Activated CD8-positive, alpha-beta memory T cell treated with anti-CD3 and anti-CD28 coated beads, Interleukin-2, amount 10 ng/mL, durations not matched to agents 7 days and 5 days (primary cell): ENCODE measurements at places on chromosomes 12 and 14. TPM values are rescaled to one million over a fixed set of nuclear protein-coding genes. Genes with fewer than 3 reads are reported as not detected.
A peak's percentile ranks its signal among the peaks of the same experiment; 100 is the strongest.

The DAO gene
- total RNA-seq = not detected

DNA sequence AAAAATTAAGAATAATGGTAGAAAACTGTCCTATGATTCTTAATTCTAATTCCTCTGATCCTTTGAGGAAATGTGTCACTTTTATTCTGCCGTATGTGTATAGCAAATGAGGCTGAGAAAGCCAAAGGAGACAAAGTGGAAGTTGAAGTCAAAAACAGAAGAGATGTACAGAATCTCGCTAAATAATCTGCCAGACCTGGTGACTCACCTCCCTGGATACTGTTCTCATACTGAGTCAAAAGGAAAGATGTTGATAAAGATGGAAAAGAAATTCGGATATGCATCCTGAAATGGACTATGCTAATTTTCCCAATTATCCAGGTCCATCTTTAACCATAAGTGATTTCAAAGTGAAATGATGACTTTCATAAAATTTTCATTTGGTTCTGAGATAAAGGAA is 92.5 kb downstream of the DUSP6 start:
- DNase-seq = no peak

The AGAP2 gene
- total RNA-seq = 72.7 TPM

GRCh38 chr14:73236157-73236556 is 1.1 kb upstream of the PAPLN start:
- no peak for DNase-seq

- peak; percentile 95 for DNase-seq
These were observed 14.7 kb downstream of the GPR68 start for GRCh38 chr14:91229743-91230200.

DNA sequence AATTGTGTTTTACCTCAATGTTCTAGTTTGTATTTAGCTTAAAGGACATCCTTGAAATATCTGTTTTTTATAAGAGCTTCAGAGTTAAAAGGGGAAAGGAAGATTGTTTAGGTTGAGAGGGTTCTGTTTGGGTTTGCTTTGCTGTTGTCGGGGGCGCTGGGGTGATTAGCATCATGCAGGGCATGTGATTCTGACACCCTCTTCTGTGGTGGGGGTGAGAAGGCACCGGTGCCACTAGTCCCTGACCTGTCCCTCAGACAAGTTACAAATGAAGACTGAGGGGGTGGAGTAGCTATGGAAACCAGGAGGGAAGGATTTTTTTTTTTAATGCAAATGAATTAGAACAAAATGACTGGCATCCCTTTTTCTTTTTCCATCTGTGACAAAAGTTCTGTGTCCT is 291.3 kb downstream of the RPAP3 start:
- DNase-seq = no peak

The EPYC gene
- total RNA-seq = not detected

The BIN2 gene
- 147 TPM for total RNA-seq

- no peak for DNase-seq
These were observed 60.2 kb upstream of the RTRAF start for GRCh38 chr14:51929166-51929565.

GRCh38 chr14:99234961-99235571 is 36.9 kb downstream of the BCL11B start:
- DNase-seq = peak; percentile 73

GRCh38 chr12:84463741-84464495 is 448.7 kb downstream of the SLC6A15 start:
- no peak for DNase-seq

The TMEM233 gene
- total RNA-seq = not detected
